IMR-90 (cell line): ENCODE measurements at places on chromosomes 16 and 17. TPM values are rescaled to one million over a fixed set of nuclear protein-coding genes. Genes with fewer than 3 reads are reported as not detected.

DNA sequence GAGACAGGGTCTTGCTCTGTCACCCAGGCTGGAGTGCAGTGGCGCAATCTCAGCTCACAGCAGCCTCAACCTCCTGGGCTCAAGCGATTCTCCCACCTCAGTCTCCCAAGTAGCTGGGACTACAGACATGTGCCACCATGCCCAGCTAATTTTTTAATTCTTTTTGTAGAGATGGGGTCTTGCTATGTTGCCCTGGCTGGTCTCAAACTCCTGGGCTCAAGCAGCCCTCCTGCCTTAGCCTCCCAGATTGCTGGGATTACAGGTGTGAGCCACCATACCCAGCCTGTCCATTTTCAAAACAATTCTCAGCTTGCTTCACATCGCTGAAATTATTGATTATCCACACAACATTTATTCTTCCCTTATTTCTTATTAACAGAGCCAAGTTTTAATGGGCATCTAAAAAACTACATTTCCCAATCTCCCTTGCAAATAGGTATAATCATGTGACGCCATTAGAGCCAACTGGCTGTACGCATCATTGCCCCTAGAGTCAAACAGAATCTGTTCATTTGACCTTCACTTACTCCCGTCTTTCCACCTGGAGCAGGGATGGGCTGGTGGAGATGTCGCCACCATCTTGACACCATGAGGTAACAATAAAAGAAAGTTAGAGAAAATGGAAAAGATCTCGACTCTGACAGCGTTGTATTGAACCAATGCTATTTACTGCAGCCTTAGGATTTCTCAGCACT, 148.0 kb upstream of the FOXF1 start:
- no peaks in the 10 kb centered on the region for H3K36me3 ChIP-seq
- H3K27me3 ChIP-seq: no peaks in the 10 kb centered on the region
- no peak overlapping the region for H3K4me3 ChIP-seq

DNA sequence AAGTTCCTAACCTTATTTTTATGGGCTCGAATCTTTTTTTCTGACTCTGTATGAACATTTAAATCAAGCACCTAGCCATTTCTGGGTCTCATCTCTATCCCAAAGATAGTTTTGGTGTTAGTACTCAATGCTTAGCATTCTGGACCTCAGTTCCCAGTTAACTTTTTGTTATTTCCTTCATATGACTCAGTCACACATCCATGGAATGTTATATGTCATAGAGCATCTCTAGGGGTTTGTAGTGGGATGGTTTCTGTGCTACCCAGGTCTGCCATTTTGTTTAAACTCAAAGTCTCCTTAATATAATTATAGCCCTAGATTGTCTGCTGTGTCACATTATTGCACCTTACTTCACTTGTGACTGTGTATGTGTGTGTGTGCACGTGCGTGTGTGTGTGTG, 90.1 kb downstream of the EFCAB13 start:
- no peaks in the 10 kb centered on the region for H3K4me1 ChIP-seq
- H3K4me3 ChIP-seq: no peak overlapping the region
- H3K36me3 ChIP-seq: no peaks in the 10 kb centered on the region
- no peak overlapping the region for H3K27ac ChIP-seq
- H3K27me3 ChIP-seq: no peaks in the 10 kb centered on the region

DNA sequence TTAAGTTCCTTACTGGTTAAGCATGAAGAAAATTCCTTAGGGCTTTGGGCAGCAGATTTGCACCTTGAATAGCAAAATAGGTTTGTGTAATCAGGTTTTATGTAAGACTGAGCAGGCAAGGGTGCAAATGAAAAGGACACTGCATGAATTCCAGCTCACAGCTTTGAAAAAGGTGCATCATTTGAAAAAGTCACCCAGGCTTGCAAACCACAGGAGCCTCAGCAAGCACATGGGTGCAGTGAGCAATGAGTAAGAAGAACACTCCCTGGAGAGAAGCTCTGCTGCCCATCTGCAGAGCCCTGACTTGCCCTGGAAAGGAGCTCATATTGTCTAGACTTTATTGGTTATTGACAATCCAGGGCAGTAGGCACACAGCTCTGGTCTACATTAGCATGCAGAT, 165.6 kb upstream of the KCNJ16 start:
- no peak overlapping the region for H3K4me3 ChIP-seq
- H3K27me3 ChIP-seq: no peaks in the 10 kb centered on the region; the same call in 1 of the 2 replicates
- H3K36me3 ChIP-seq: no peaks in the 10 kb centered on the region
- H3K27ac ChIP-seq: no peak overlapping the region

Gene MAFG
- total RNA-seq: 6.1 and 6.4 TPM in 2 replicates

DNA sequence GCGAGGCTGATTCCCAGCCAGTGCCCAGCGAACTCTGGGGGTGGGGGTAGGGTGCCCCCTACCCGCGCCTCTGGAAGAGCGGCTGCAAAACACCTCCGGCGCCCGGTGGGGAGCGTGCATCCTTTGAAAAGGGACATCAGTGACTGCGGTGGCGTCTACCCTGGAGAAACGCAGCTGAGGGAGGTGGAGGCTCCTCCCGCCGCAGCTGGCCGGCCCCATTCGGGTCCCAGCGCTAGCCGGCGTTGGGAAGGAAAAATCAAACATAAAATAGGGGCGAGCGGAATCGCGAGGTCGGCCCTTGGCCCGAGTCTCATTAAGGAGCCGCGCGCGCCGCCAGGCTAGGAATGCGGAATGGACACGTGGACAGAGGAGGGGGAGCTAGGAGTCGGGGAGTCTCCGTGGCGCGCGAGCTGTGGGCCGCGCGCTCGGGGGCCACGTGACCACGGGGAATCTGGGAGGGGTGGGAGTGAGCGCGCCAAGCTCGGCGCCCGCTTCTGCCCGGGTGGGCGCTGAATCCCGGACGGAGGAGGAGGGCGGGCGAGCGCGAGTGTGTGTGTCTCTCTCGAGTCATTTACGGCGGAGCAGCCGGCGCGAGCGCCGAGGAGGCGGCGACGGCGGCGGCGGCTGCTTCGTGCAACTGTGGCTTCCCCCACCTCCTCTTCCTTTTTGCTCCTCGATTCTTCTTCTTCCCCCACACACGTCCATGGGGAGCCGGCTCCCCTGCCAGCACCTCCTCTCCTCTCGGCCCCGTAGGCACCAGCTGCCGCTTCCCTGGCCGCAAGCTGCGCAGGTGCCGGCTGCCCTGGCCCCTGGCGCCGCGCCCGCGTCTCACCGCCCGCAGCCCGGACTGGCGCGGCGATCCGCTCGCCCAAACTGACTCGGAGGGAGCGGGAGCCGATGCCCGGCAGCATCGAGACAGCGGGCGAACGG, at the start of gene TMEM132E:
Gene TMEM132E, plus strand, starts transcription at position 566 of the 930 bp plus-strand sequence. CDS start 1,495 bp downstream, outside the sequence.
- H3K4me3 ChIP-seq: peak within 1 kb of the TSS; percentile 39
- DNase-seq: peak; percentile 2
- no peak within 1 kb of the TSS for H3K27ac ChIP-seq
- H3K36me3 ChIP-seq: no peaks in the 10 kb centered on the region
- H3K27me3 ChIP-seq: peaks cover 80% of the 10 kb centered on the region

- no peak for DNase-seq
- H3K4me1 ChIP-seq: no peaks in the 10 kb centered on the region
- H3K27me3 ChIP-seq: peaks cover 4% of the 10 kb centered on the region; the same call in 1 of the 2 replicates
- no peak overlapping the region for H3K4me3 ChIP-seq
- H3K36me3 ChIP-seq: no peaks in the 10 kb centered on the region
Observed at GRCh38 chr16:50444526-50444925, 75.7 kb upstream of the BRD7 start.

GRCh38 chr16:27436065-27436464, 34.1 kb downstream of the IL21R start:
- no peak for DNase-seq
- H3K27ac ChIP-seq: no peak overlapping the region
- no peaks in the 10 kb centered on the region for H3K36me3 ChIP-seq
- peaks cover 8% of the 10 kb centered on the region for H3K4me1 ChIP-seq

DNA sequence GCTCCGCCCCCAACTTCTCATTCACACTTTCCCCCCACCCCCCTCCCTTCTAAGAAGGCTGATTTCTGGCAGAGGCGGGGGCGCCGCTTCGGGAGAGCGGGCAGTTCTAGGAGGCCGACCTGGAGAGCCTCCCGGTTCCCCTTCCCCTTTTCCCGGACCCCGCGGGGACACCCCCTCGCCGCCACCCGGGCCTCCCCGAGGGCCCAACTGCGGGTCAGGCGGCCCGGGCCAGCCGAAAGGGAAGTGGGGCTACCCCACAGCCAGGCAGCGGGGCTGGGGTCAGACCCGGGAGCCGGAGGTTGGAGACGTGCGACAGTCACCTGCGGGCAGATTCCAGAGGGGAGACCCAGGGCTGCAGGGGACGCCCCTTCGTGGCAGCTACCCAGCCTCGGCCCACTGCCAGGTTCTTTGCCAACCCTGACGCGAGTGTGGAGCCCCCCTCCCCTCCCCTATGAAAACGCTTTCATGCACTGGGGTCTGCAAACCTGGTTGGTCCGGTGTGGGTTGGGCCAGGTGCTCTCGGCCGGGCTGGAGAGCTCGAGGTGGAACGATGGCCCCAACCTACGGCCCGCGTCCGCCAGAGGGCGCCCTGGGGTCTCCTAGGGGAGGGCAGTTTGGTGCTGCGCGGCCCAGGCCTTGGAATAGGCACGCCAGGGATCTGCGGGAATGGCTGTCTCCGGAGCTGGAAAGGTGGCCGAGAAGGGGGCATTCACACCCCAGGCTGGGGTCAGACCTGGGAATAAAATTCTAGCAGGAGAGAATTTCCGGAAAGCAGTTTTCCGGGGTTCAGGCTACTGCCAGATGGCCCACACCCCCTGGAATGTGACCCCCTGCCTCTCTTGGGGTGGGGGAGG, 721 bp upstream of the SOCS3 start:
- H3K36me3 ChIP-seq: peaks cover 30% of the 10 kb centered on the region
- peak overlapping the region; percentile 75 for H3K27ac ChIP-seq
- peak overlapping the region; percentile 38 for H3K4me3 ChIP-seq
- peaks cover 13% of the 10 kb centered on the region for H3K4me1 ChIP-seq

Gene PDIA2
- total RNA-seq: 0.28 TPM in 1 of 2 replicates, not detected in the other

GRCh38 chr16:65441501-65441900, 319.6 kb upstream of the CDH11 start:
- no peak overlapping the region for H3K4me3 ChIP-seq
- no peaks in the 10 kb centered on the region for H3K4me1 ChIP-seq
- H3K27ac ChIP-seq: no peak overlapping the region
- peaks cover 5% of the 10 kb centered on the region; the same call in 1 of the 2 replicates for H3K27me3 ChIP-seq
- no peak for DNase-seq
- no peaks in the 10 kb centered on the region for H3K36me3 ChIP-seq

DNA sequence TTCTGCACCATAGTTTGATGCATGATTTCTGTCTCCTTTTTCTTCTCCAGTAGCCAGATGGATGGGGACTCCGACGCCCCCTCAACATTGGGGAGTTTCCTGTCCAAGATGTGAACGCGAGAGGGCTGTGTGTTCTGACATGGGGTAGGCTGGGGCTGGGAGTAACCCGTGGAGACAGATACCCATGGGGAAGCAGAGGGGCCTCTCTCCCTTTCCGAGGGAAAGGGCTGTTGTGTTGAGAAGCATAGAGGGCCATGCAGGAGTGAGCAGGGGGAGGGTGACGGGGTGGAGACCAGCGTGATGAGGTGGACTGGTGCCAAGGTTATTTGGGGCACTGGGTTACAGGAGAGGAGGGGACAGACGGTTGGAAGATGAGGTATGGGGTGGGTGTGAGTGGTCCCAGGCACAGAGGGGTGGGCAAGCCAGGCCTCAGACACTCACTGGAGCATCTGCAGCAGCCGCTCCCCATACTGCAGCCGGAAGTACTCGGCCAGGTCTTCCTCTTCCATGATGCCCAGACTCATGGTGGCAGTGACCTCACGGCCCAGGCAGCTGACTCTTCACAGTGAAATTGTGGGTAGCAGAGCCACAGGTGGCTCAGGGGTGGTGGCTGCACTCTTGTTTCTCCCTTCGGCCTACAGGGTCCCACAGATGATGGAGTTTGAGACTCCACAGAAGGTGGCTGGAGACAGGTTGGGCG, 400 bp downstream of the CCDC42 start:
- peaks cover 14% of the 10 kb centered on the region for H3K27me3 ChIP-seq
- no peak overlapping the region for H3K4me3 ChIP-seq
- no peaks in the 10 kb centered on the region for H3K4me1 ChIP-seq
- no peak for DNase-seq

- H3K27me3 ChIP-seq: no peaks in the 10 kb centered on the region
- H3K4me3 ChIP-seq: no peak overlapping the region
- H3K36me3 ChIP-seq: no peaks in the 10 kb centered on the region
- no peak overlapping the region for H3K27ac ChIP-seq
- H3K4me1 ChIP-seq: no peaks in the 10 kb centered on the region
Observed at GRCh38 chr16:35450648-35451047, 1991.2 kb downstream of the TP53TG3F start.
